Skeletal muscle tissue (tissue), 5 donors: ENCODE measurements at places on chromosomes 6 and 20. TPM values are rescaled to one million over a fixed set of nuclear protein-coding genes. Genes with fewer than 3 reads are reported as not detected.

The ATP5F1E gene
- total RNA-seq: 28.2 TPM

The SH3BGRL2 gene
- 4.7 TPM for total RNA-seq

The CTAGE9 gene
- not detected for total RNA-seq

The NINL gene
- 5.7 TPM for total RNA-seq

The C4B gene
- 18.3 TPM for total RNA-seq

The TRIM26 gene
- 8.4 TPM for total RNA-seq

The NDUFAF4 gene
- 12.0 TPM for total RNA-seq

The BNIP5 gene
- not detected for total RNA-seq

The GRM1 gene
- total RNA-seq: under 0.01 TPM

The SLC13A3 gene
- total RNA-seq: 2.6 TPM

The MAS1 gene
- under 0.01 TPM for total RNA-seq

The TSHZ2 gene
- 9.9 TPM for total RNA-seq

The HAO1 gene
- total RNA-seq: not detected

The GABRR1 gene
- total RNA-seq: 0.52 TPM

The RAB44 gene
- total RNA-seq: not detected

The RBPJL gene
- total RNA-seq: not detected

The LZTS3 gene
- total RNA-seq: 1.6 TPM

The ELOVL4 gene
- total RNA-seq: 2.1 TPM

The CFAP206 gene
- not detected for total RNA-seq

The CBLN4 gene
- 0.52 TPM for total RNA-seq

The FAM162B gene
- 4.7 TPM for total RNA-seq

The CSNK2A1 gene
- 112 TPM for total RNA-seq

The PKIB gene
- not detected for total RNA-seq

The UNC93A gene
- total RNA-seq: not detected

The IL17A gene
- total RNA-seq: not detected

The RAMACL gene
- 1.0 TPM for total RNA-seq

The IPCEF1 gene
- 2.1 TPM for total RNA-seq

The PHACTR1 gene
- 5.7 TPM for total RNA-seq

The ZMYND8 gene
- total RNA-seq: 13.6 TPM

The CAGE1 gene
- not detected for total RNA-seq

The NUP153 gene
- total RNA-seq: 30.8 TPM

The BACH2 gene
- 3.7 TPM for total RNA-seq

The CCM2L gene
- 4.7 TPM for total RNA-seq

The GPLD1 gene
- 2.6 TPM for total RNA-seq

The ACSS2 gene
- 71.0 TPM for total RNA-seq

The PIM1 gene
- 20.4 TPM for total RNA-seq

The GNMT gene
- total RNA-seq: not detected

The CRISP2 gene
- total RNA-seq: not detected

The PAX1 gene
- under 0.01 TPM for total RNA-seq

The DEFB113 gene
- total RNA-seq: not detected

The C2 gene
- 8.4 TPM for total RNA-seq

The EDEM2 gene
- 7.8 TPM for total RNA-seq

The PRPF6 gene
- total RNA-seq: 55.8 TPM

The RGS17 gene
- under 0.01 TPM for total RNA-seq

The PPP1R16B gene
- 4.2 TPM for total RNA-seq

The SLC16A10 gene
- total RNA-seq: 40.7 TPM
